HT-29 (cell line): ENCODE measurements at places on chromosomes 7 and 10. TPM values are rescaled to one million over a fixed set of nuclear protein-coding genes. Genes with fewer than 3 reads are reported as not detected.

ZNF503 gene
- 4.6 and 8.8 TPM in 2 replicates for total RNA-seq

OR6B1 gene
- not detected in 2 replicates for total RNA-seq

WNT16 gene
- total RNA-seq = not detected in 2 replicates

BNIP3 gene
- total RNA-seq = not detected in 2 replicates

NKX2-3 gene
- total RNA-seq = not detected in 2 replicates

VWDE gene
- total RNA-seq = not detected in 2 replicates

KAZALD1 gene
- total RNA-seq = 13.0 and 15.6 TPM in 2 replicates

SLC13A4 gene
- not detected in 2 replicates for total RNA-seq

- no peak for DNase-seq
These were observed 11.0 kb upstream of the NUB1 start for GRCh38 chr7:151330661-151331060.

DNA sequence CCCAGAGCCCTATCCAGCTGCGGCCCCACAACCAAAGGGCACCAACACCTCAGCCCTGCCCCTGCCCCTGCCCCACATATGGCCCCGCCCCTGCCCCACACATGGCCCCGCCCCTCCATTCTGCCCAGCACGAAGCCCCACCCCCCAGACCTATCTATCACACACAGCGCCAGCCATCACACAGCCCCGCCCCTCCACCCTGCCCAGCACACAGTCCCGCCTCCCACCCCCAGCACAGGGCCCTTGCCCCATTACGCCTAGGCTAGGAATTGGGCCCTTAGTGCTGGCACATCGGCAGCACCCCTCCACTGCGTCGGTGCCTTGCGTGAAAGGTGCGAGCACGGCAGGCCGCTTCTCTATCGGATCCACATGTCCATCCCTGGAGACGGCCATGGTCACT lies 126.8 kb downstream of the MAD1L1 start:
- no peak for DNase-seq

- DNase-seq = no peak
These were observed 54.2 kb downstream of the FOXP2 start for GRCh38 chr7:114468844-114469243.

DNA sequence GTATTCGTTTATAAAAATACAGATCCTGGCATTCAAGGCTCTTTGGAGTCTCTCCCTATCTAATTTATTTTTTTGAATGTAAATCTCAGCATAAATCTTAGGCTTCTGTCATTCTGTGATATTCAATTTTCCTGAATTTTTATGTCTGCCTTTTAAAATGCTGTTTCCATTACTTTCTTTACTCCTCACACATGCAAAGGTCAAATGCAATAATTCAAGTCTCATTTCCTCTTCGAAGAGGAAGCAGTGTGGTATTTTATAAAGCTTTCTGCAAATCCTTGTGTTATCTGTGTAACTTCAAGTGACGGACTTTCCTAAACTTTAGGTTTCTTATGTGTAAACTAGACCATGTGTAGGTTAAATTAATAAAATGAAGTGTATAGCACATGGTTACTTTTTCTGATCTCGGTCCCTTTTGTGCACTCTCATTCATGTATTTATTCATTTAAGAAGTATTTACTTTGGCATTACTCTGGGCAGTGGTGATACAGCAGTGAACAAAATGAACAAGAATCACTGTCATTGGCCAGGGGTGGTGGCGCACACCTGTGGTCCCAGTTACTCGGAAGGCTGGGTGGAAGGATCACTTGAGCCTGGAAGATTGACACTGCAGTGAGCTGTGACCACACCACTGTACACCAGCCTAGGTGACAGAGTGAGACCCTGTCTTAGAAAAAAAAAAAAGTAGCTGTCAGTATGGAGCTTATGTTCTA lies 332.2 kb downstream of the EXOC4 start:
- no peak for DNase-seq

DNA sequence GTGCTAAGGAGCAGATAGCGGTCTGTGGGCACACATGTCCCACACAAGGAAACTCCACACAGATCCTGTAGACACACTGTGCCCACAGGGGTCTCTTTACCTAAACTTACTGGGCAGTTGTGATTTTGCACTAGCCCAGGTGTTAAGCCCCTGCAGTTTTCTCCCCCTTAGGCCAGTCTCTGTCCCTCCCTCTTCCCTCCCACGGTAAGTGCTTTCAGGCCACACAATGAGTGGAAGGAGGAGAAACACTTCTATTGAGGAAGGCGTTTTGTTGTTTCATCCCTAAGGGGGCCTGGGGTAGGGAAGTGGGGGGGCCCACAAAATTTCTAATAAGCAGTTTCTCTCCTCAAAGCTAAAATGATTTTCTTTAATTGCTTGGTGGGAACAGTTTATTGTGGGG lies 51.4 kb downstream of the FBXW4 start:
- DNase-seq = no peak

GRCh38 chr10:34465678-34466077 lies 349.4 kb downstream of the PARD3 start:
- DNase-seq = no peak

- DNase-seq = no peak
These were observed 95.8 kb downstream of the CDC14C start for GRCh38 chr7:49020145-49020544.

DNA sequence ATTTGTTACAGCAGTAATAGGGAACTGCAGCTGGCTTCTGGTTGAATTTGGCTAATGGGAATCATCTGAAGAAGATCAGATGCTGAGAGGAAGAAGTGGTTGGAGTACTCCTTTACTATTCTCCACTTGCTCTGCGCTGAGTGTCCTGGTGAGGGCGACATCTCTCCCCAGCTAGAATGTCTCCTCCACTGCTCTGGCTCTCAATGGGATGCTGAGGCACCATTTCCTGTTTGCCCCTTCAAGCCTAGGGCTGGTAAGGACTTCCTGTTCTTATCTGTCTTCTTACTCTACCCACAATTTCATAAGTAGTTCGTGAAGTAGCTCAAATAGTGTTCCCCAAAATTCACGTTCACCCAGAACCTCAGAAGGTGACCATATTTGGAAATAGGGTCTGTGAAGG lies 43.2 kb upstream of the TES start:
- no peak for DNase-seq

DNA sequence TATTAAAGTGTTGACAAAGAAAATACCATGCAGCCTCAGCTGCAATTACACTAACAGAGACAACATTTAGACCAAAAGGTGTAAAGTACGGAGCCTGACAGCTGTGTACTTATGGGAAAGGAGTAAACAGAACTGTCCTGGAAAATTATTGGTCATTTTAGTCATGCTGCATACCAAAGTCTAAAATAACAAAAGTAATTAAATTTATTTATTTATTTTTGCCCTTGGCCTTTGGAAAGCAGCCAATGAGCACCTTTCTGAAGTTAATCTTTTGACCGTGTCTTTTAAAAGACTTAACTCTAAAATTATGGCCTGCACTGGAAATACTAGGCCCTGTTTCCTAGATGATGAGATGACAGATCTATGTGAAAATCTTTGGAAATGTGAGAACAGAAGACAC lies 597.6 kb downstream of the NXPH1 start:
- no peak for DNase-seq

DNA sequence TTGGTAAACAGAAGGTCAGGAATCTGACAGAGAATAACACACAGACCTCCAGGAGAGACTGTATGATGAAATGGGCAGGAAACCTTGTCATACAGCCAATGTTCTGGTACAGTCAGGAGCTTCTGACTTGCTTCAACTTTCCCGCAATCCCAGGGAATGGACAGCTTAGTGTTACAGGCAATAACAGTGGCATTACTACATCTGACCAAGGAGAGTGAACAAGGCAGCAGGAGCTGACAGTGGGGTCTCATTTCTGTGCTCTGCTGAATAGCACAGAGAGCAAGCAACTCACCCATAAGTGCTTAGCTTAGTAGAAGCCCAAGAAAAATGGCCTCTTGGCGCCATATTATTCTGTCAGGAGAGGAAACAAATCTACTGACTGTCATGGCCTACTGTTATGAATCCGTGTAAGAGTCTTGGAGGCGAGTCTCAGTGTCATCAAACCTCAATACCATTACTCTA lies 186.2 kb upstream of the MTPN start:
- no peak for DNase-seq

GRCh38 chr10:48279081-48279751 lies 4.7 kb upstream of the FRMPD2 start:
- DNase-seq = no peak

DNA sequence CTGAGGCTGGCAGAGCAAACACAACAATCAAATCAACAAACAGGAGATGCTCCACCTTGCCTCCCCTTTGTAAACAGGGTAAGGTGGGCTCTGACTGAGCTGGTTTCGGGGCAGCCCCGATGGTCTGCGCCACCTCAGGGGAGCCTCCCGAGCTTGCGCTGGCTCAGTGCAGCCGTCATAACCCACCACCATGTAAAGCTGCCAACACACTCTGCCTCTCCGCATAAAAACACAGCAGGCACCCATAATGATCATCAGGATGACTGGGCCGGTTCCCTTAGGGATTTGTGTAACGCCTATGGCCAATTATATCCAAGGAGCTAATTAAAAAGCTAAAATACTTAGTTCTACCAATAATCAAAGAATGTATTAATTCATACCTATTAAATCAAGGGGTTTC lies 124.5 kb downstream of the PRPF18 start:
- no peak for DNase-seq

- no peak for DNase-seq
These were observed at the start of gene DLG5 for GRCh38 chr10:77926566-77927401. DLG5 (minus strand) TSS chr10:77926755; CDS start chr10:77926520, 235 bp downstream.

- no peak for DNase-seq
These were observed 80.8 kb downstream of the RBM20 start for GRCh38 chr10:110724937-110725336.

DNA sequence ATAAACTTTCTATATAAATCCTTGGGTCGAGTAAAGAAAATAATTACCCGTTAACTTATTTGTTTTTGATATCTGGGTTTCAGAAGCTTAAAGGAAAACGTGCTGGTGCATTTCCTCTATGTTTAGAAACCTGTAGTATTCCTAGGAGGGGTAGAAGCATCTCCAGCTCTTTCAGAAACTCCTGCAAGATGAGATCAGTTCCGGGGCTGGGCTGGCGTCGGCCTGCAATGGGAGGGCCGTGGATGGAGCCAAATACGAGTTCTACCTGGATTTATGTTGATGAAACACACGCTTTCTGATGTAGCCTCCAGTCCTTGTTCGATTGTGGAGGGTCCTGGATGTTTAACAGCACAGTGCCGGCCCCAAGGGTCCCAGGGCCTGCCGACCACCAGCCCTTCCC lies 35.8 kb upstream of the DIP2C start:
- no peak for DNase-seq

GRCh38 chr10:65907199-65907712 lies 1018.6 kb upstream of the LRRTM3 start:
- DNase-seq = no peak

- no peak for DNase-seq
These were observed 26.6 kb downstream of the VWC2 start for GRCh38 chr7:49800031-49800430.

- DNase-seq = no peak
These were observed 8.7 kb downstream of the CPXM2 start for GRCh38 chr10:123882681-123883445.

GRCh38 chr10:53675177-53675576 lies 902.6 kb upstream of the MBL2 start:
- DNase-seq = no peak
